ENCODE measurements at places on chromosomes 16 and 17. TPM values are rescaled to one million over a fixed set of nuclear protein-coding genes. Genes with fewer than 3 reads are reported as not detected.

The CEP131 gene
- polyA plus RNA-seq, result 15.7 TPM

The ZNF287 gene
- polyA plus RNA-seq, result 7.5 TPM

The ITGB4 gene
- polyA plus RNA-seq, result 12.2 TPM

The SRR gene
- polyA plus RNA-seq, result 25.2 TPM

The AURKB gene
- polyA plus RNA-seq, result 21.3 TPM

The STX8 gene
- polyA plus RNA-seq, result 63.4 TPM

The GLIS2 gene
- 17.2 TPM for polyA plus RNA-seq

The ZSCAN10 gene
- polyA plus RNA-seq, result not detected

The TTLL6 gene
- polyA plus RNA-seq, result 0.50 TPM

The FBXO31 gene
- polyA plus RNA-seq, result 22.2 TPM

Measured in left lung (tissue), 14 donors.